HepG2 (cell line): ENCODE measurements at places on chromosomes 2 and 18.
A peak's percentile ranks its signal among the peaks of the same experiment; 100 is the strongest.

GRCh38 chr18:2917259-2918047 lies 70.6 kb downstream of the EMILIN2 start:
- no peak for DNase-seq

- DNase-seq = peak; percentile 52
Measured at GRCh38 chr2:71223767-71224333, 3.1 kb downstream of the PAIP2B start.

DNA sequence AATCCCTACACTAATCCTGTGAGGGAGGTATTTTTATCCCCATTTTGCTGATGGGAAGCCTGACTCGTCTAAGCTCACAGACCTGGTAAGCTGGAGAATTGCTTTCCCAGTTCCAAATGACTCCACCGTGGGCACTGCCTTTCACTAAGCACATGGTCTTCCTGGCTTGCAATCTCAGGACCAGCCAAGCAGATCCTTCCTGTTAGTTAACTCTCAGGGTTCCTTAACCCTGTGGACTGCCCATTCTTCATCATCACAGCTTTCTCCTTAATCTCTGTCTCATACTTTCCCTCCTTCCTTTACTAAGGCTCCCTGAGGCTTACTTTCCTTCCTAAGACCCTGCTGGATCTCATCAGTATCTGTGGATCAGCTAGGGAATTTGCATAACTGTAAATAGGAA lies 122.2 kb upstream of the ZEB2 start:
- DNase-seq = no peak

DNA sequence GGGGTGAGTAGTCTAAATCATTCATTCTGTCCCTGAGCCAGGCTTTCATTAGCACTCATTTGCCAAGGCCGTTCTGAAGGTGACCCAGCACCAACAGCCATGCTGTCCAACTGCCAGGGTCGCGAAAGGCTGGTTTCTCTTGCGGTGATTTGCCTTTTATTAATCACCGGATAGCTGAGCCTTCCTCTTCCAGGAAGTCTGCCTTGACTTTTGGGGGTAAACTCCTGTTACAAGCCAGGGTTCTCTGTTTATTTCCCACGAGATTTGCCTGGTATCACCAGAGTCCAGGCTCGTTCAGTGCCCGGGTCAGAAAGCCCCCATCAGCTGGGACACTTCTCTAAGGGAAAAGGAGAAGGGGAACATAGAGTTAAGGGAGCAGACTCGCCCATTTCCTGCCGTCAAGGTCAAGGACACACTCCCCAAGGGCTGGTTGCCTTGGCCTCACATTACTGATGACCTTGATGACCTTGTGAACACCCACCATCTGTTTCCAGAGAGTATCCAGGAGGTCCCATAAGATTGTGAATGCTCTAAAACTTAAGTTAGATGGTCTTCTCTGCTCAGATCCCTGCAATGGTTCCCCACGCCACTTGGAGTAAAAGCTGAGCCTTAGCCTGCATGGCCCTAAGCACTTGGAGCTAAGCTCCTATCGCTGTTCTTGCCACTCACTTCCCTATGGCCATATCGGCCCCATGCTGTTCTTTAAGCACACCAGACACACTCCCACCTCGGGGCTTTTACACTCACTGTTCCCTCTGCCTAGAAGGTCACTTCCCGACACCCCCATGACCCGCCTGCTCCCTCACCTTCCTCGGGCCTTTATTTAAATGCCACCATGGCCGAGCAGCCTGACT lies 118.0 kb upstream of the STPG4 start:
- no peak for DNase-seq

GRCh38 chr18:37985126-37985525 lies 419.5 kb upstream of the CELF4 start:
- no peak for DNase-seq

DNA sequence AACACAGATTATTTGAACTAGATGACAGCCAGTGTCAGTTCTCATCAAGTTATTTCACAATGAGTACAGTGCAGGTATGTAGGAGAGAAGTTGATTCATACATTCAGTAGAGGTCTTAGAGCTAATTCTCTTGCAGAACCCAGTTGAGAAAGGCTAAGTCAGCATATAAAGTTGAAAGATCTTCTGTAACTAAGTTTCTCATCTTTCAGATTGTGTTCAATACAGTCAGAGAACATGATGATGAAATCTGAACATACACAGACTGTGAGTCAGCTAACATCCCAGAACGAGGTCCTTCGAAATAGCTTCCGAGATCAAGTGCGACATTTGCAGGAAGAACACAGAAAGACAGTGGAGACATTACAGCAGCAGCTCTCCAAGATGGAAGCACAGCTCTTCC lies 41.9 kb upstream of the LIMS1 start:
- peak; percentile 42 for DNase-seq

DNA sequence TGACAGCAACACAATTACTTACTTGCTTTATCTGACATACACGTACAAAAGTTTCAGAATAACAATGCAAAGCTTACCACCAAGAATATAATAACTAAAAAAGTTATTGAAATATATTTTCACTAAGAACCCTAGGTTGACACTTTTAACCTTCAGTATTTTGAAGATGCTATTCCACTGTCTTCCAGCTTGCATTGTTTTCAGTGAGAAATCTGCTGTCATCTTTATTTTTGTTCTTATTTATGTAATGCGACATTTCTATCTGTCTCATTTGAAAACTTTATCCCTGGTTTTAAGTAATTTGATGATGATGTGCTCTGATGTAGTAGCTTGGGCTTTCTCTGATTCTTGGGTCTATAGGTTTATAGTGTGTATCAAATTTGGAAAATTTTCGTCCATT lies 165.0 kb upstream of the SMIM21 start:
- DNase-seq = no peak

GRCh38 chr2:62741127-62741526 lies 35.6 kb downstream of the EHBP1 start:
- DNase-seq = no peak

- DNase-seq = no peak
Measured at GRCh38 chr18:12571630-12572029, 86.3 kb downstream of the SPIRE1 start.

- no peak for DNase-seq
Measured at GRCh38 chr2:109223490-109223889, 94.5 kb downstream of the SH3RF3 start.

GRCh38 chr18:9280849-9281248 lies 53.7 kb upstream of the TWSG1 start:
- DNase-seq = no peak

DNA sequence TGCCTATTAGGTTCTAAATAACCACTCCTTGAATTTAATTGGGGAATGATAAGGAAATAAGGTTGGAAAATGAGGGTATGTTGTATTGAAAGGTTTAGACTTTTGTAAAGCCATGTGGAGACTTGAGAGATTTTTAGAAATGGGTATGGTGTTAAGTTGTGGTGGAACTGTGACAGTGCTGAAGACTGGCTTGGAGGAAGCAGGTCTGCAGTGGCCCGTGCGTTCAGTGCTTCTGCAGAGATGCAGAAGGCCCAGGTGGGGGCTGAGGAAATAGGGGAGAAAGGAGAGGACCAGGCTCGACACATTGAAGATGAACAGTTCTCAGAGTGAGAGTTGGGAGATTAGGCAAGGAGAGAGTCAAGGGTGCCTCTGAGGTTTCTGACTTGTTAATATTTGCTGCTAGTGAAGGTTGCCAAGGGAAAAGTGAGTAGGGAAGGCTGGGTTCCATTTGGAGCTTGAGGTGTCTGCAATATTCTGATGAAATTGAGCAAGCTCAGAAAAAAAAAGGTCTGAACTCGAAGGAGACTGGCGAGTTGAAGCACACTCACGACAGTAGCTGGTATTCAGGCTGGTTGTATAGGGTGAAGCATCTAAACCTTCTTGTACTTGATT lies 25.5 kb upstream of the SAG start:
- DNase-seq = no peak

DNA sequence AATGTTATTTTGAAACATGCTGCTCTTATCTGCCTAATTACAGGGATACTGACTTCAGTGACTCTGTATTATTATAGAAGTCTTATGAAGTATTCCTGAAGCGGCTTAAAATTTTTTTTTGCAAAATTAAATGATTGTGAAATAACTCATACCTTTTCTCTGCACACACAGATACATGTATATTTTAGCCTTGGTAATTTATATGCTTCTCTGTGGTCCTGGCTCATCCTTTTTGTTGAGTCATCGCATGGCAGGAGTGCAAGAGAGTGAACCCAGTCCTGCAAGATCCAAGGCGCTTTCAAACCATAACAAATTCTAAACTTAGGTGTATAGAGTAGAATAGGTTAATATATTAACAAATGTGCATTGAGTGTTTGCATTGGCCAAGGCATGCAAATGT lies 8.6 kb downstream of the CCNT2 start:
- DNase-seq = no peak

DNA sequence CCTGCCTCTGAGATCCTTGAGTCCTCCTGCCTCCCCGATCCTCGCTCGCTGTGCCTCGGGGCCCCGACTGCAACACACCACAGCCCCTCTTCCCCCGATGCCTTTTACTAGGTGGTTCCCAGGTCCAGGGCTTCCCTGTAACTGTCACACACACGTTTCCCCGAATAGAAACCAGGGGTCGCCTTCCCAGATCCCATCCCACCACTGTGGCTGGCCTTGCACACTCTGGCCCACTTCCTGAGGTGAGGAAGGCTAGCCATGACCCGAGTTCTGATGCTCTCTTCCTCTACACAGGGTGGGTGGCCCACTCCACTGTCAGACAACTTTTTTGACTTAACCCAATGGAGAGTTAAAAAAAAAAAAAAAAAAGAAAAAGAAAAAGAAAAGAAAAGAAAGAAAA lies 139.6 kb upstream of the ASB18 start:
- DNase-seq = no peak

DNA sequence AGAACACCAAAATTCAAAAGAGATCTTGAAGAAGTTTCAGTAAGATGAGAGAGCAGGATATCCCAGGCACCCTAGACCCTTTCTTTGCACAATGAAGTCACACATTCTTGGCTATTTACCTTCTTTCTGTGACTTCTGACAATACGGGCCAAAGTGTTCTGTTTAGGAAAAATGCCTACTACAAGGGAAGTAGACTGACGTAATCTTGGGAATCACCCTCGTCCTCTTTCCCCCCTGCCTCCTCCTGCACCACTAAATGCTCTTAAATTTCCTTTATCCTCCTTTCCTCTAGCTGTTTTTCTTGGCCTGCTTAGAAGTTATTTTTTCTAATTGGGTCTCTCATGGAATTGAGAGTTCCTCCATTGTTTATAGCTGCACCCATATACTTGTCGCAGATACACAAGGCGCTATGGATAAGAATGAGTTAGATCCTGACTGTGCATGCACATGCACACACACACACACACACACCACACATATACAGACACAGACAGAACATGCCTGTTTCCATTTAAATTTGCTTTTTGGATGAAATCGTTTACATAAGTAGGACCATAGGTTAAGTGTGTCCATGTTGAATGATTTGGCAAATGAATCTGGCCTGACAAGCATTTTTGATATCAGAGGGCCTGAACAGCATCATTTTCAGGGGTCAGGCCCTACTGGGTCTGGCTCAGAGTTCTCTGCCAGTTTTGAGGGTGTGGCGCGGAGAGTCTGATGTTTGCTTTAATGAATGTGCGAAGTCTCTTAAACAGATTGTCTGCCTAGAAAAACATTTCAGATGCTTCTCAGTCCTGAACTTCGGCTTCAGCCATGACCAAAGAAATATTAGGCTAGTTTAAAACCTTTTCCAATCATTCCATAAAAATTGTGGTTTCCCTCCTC lies 131.9 kb upstream of the NT5C1B start:
- no peak for DNase-seq

GRCh38 chr18:62277045-62277444 lies 48.1 kb upstream of the TNFRSF11A start:
- DNase-seq = no peak

DNA sequence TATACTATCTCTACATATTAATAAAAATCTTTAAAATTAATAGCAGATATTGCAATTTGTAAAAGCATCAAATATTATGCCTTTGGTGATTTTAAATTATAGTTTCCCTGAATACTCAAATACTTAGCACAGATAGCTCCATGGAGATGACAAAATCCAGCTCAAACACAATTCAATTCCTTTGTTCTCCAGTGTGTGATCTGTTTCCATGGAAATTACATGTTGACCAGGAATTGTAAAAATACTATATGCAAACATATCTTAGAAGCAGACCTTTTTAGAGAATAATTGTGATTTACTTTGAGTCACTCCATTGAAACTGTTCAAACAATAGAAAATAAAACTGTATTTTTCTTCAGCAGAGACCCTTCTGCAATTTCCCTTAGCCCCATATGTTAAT lies 68.3 kb downstream of the FAM161A start:
- no peak for DNase-seq

DNA sequence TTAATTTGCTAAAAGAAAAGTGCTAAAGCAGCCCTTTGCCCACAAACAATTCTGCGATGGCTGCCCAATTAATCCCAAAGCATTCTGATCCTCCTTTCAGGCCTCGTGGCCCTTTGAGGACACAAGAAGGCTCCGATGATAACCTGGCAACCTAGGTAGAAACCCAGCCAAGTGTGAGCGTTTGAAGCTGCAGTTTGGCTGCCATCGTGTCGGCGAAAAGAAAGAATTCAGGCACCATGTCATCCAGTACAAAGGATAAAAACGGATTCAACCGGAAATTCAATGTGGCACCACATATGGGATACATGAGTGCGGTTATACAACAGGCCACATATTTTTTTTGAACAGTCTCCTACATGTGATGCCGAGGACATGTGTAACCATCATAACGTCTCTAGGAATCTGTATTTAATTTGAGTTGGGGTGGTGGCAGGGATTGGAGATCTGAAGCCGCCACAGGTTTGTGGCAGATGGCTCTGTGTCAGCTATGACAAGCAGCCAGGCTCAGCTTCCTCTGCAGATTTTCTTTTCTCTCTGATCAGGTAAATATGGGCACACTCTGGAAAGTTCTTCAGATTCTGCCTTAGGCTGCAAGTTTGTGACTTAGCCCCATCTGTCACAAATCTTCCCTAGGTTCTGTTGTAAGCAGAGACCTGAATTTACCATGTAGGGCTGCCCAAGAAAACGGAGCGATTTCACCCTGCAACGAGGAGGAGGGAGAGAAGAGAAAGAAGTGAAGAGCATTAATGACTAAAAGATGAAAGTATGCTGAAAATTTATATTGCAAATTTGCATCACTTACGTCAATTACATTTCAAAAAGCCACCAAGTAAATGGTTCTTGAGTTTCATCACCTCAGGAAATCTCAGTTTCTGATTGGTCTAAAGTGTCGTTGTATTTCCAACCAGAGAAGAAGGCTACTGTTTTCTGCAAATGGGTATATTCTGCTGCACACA lies 573.2 kb downstream of the ZEB2 start:
- DNase-seq = no peak

DNA sequence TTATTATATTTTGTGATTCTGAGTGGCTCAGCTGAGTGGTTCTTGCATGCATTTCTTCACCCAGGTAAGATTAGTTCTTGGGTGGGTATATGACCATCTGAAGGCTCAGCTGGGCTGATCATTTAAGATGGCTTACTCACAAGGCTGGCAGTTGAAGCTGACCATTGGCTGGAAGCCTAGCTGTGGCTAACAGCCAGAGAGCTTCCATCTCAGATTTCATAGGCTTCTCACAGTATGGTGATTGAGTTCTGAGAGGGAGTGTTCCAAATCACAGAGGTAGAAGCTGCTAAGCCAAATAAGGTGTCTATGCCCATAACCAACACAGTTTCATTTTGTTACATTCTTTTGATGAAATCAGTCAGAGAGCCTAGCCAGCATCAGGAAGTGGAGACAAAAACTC lies 117.4 kb upstream of the RPRM start:
- DNase-seq = no peak

- DNase-seq = no peak
Measured at GRCh38 chr18:7523772-7524171, 43.3 kb upstream of the PTPRM start.
